Heart left ventricle (tissue), 16 donors: ENCODE measurements at places on chromosomes 3 and 15.
A peak's percentile ranks its signal among the peaks of the same experiment; 100 is the strongest.

GRCh38 chr3:169264711-169265110 lies 398.8 kb downstream of the MECOM start:
- no peak for DNase-seq

DNA sequence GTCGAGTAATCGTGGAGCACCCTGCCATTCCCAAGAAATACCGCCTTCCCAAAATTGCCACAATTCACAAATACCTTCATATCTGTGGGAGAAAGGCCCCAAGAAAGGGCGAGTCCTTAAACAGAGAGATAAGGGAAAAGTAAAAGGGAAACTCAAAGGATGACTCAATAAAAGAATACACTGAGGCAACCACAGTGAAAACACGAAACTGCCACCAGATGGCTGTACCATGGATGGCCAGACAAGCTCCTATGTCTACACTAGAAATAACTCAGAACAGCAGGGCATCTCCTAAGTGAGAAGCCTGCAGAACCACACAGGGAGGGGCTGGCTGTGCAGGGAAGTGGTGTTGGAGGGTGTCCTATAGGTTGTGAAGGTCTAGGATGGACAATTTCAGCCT lies 25.0 kb downstream of the SRGAP3 start:
- no peak for DNase-seq

DNA sequence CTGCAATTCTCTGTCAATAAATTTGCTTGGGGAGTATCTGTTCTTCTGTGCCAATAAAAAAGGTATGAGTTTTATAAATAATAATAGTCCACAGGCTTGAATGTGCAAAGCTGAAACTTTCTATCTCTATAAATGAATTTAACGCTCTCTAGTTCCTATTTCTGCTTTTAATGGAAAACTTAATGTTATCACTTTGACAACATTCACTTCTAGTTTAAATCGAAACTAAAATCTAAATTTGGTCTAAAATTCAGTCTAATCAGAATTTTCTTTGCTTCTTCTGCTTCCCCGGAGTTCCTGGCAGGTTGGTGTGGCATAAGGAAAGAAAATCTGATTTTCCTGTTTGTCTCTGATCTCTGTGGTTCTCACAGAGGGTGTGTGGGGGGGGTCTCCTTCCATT lies 450.1 kb upstream of the TBL1XR1 start:
- no peak for DNase-seq

- peak; percentile 27 for DNase-seq
Measured at GRCh38 chr3:137121704-137122314, 164.0 kb downstream of the IL20RB start.

- DNase-seq = no peak
Measured at GRCh38 chr3:27797773-27798172, 75.7 kb upstream of the EOMES start.

GRCh38 chr15:99163271-99164062 lies 58.6 kb downstream of the SYNM start:
- no peak for DNase-seq

DNA sequence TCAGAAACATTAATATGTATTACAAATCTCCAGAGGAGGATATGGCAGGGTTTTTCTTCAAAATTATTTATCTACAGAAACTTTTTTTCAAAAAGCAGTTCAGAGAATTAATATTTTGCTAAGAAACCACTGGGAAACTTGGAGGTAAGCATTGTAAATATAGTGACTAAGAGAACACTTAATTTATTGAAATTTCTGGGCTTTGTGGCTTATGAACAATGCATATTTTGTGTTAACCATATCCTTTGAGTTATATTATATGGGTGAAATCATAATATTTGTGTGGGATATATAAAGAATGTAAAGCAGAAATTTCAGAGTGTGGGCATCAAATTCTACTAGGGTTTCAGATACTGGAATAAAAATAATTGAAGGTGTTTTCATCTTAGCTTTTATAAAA lies 1059.2 kb downstream of the ZPLD1 start:
- DNase-seq = no peak

DNA sequence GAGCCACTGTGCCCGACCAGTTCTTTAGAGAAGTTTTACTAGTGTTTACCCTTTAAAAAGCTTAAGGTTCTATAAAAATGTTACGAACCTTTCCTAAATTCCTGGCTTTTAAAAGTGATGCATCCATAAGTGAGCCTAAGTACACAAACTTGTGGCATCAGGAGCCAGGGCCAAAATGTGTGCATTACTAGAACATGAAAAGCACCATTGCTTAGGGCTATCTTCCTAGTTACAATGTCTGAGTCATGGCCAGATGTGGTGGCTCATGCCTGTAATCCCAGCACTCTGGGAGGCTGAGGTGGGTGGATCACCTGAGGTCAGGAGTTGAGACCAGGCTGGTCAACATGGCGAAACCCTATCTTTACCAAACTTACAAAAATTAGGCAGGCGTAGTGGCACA lies 39.9 kb downstream of the LEO1 start:
- DNase-seq = no peak

- no peak for DNase-seq
Measured at GRCh38 chr3:145767909-145768308, 393.1 kb downstream of the PLOD2 start.

- no peak for DNase-seq
Measured at GRCh38 chr3:17234382-17234781, 349.6 kb downstream of the PLCL2 start.
